GM23248 (cell line): ENCODE measurements at places on chromosomes 1 and 21. TPM values are rescaled to one million over a fixed set of nuclear protein-coding genes. Genes with fewer than 3 reads are reported as not detected.
A peak's percentile ranks its signal among the peaks of the same experiment; 100 is the strongest.

The CSMD2 gene
- total RNA-seq = 7.1 and 10.4 TPM in 2 replicates

DNA sequence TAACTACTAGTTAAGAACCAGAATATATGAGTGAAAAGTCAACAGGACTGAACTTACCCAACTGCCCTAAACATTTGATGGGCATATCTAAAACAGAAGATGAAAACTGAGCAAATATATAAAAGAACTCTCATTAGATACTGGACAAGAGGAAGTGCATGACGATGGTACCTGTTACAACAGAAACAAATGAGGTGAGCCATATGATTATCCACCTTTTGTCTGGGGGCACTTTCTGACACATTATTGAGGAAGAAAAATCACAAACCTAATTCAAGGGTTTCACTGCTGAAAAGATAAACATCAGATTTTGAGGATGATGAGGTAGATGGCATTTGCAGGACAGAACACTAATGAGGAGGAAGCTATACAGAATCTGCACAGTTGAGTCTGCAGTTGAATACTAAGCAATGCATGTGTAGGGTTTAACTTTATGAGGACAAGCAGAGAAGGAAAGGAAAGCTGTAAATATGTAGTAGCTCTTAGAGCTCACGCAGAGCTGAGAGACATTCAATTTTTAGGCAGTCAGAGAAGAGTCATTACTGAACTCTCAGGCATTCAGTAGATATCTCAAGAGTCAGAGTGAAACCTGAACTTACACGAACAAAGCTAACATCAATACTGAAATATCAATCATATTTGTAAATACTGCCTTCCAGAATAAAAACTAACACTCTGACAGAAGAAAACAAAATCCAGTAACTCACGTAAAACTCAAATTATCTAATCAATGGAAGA lies 262.1 kb downstream of the AKT3 start:
- no peak overlapping the region for H3K27ac ChIP-seq
- no peak for DNase-seq
- no peaks in the 10 kb centered on the region for H3K4me1 ChIP-seq
- no peaks in the 10 kb centered on the region for H3K27me3 ChIP-seq

The PLPPR4 gene
- total RNA-seq = 1.7 and 1.8 TPM in 2 replicates

DNA sequence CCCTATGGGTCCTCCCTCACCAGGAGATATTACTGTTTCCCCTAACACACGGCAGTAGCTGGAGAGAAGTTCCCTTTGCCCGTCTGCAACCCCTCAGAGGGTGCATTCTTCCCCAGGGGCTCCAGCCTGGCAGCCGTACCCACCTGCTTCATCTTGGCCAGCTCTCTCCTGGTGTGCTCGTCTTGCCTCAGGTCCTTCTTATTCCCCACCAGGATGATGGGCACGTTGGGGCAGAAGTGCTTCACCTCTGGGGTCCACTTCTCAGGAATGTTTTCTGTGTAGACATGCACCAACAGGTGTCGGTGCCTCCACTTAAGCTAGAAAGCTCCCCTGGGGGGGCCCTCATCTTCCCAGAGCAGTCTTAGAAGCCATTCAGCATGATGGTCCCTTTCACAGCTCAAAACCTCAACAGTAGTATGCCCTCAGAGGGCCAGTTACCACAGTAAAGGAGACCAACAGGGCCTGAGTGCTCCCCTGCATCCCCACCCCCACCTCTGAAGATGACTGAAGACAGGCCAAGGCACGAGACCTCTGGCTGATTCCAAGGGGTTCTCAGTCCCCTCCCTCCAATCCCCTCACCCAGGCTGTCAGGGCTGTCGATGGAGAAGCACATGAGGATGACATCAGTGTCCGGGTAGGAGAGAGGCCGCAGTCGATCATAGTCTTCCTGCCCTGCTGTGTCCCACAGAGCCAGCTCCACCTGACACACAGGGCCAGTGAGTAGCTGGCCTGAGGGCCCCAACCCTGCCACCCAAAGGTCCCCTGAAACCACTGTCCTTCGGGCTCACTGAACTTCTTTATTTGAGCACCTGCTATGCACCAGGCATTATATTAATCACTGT lies 4.3 kb downstream of the RHOC start:
- H3K27ac ChIP-seq = 0 out of 2 replicates have a peak overlapping the region, but pooled peaks have one; percentile 80
- H3K27me3 ChIP-seq = no peaks in the 10 kb centered on the region
- H3K36me3 ChIP-seq = peaks cover 5% of the 10 kb centered on the region
- peaks cover 18% of the 10 kb centered on the region for H3K4me1 ChIP-seq
- H3K4me3 ChIP-seq = no peak overlapping the region
